NCI-H1048 (cell line): ENCODE measurements at places on chromosomes 1 and 21.

- DNase-seq, result no peak
Observed at GRCh38 chr21:34938089-34938764, 110.9 kb downstream of the RUNX1 start.

DNA sequence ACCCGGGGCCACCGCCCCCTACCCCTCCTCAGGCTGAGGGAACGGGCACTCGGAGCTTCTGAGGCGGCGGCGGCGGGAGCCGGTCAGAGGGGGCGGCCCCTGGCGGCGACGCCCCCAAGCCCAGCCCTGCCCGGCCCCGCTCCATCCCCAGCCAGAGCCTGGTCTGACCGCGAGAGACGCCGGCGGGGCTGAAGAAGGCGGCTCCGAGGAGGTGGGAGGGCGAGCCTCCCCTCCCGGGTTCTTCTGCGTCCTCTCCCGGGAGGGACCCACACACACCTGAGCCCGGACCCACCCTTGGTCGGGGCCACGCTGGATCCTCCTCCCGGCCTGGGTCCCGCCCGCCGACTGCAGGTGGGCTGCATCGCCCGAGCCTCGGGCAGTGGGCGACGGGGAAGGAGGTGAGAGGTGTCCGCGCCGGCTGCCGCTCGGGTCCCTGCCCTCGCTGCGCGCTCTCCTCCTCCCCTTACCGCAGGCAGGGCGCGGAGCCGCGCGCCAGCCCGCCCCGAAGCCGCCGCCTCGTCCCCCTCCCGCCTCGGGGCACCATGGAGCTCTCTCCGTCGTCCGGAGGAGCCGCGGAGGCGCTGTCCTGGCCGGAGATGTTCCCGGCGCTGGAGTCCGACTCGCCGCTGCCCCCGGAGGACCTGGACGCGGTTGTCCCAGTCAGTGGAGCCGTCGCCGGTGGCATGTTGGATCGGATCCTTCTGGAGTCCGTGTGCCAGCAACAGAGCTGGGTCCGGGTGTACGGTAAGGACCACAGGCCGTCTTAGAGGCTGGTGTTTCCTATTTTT is at the start of gene RASAL2:
Gene RASAL2 (plus strand): TSS at position 154 of the 788 bp plus-strand sequence. CDS start 389 bp downstream, at position 543.
- DNase-seq, result no peak

DNA sequence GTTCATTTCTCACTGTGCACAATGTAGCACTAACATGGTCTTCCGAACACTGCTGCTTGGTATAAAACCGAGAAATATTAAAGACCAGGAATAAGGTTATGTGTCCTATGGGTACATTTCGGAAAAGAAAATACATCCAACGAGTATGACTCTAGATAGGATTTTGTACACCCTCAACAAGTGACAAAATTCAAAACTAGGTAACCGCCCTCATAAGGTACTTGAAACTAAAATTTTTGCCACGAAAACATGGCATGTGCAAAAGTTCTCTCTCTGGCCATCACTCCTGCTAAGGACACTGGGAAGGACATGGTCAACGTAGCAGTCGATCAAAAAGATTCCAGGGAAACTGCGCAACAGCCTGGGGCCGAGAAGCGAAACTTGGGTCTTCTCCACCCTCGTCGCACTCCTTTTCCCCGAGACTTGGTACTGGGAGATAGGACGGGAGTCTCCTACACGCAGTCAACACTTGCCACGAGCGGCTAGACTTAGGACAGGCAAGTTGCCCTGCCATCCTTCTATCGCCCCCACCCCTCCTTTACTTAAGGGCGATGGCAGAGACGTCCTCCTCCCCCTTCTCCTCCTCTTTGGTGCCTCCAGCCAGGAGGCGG is 338 bp upstream of the TOR1AIP1 start:
- no peak for DNase-seq

- DNase-seq, result peak; percentile 17
Observed at GRCh38 chr1:24586970-24587820, 31.3 kb downstream of the NCMAP start.

DNA sequence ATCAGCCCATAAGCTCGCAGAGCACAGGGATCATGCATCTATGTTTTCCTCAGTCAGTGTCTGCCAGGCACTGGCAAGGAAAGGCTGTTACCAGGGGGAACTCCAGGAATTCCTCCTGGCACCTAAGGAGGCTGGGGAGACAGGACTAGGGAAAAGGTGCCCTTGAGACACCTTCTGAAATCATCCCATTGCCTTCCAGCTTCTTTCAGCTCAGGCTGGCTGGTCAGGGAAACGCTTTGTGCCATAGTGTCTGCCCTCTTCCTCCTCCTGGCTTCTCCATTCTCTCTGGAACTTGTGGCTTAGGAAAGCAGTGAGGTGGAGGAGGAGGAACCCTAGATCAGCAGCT is 13.8 kb downstream of the LMNA start:
- DNase-seq, result no peak

DNA sequence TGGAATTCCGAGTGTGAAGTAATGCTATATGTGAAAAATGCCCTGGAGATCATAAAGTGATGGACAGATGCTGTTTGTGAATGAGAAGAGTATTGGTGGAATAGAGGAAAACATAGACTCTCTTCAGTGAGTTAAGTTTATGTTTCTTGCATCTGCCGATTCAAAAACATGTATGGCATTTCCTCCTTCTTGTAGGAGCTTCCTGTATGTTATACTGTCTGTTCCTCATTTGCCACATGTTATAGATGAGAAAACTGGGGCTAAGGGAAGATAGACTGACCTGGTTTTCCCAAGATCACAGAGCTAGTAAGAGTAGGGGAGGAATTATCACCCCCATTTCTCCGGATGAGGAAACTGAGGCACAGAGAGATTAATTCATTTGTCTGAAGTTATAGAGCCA is 41.1 kb upstream of the IL20 start:
- DNase-seq, result no peak

DNA sequence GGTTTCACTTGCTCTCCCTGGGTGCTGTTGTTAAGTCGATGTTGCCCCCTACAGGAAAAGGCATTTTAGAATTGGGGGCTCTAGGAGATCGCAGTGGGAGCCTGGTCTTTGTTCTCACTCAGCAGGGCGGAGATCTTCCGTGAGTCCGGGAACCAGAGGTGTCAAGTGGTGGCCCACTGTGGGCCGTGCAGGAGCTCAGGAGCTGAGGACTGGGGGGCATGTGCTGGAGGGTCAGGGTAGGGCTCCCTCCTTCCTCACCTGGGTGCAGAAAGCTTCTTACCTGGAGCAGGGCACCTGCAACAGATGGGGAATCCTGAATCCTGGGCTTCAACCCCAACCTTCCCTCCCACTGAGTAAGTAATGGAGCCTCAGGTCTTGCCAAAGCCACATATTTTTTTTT is 392.7 kb downstream of the NPHP4 start:
- DNase-seq, result no peak

DNA sequence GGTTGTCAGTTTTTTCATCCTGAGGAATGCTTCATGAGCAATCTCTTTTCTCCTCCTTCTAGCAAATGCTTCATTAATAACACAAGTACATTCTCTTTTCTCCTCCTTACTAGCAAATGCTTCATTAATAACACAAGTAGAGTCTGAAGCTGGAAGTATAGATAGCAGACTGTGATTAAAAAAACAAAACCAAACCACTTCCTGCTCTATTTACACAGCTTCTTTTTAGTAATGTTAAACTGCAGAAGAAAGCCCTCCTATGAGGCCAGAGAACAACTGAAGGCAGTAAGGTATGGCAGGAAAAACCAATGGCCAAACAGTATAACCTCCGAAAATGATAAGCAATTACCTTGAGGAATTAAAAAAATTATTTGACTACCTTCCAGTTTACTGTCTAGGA is 90.1 kb downstream of the ZSWIM5 start:
- DNase-seq, result no peak

- no peak for DNase-seq
Observed at GRCh38 chr1:113886417-113887401, 672 bp downstream of the BCL2L15 start.

- DNase-seq, result no peak
Observed at GRCh38 chr1:235127732-235128455, 743 bp downstream of the TOMM20 start.

GRCh38 chr1:208237241-208237640 is 6.9 kb downstream of the PLXNA2 start:
- DNase-seq, result no peak

DNA sequence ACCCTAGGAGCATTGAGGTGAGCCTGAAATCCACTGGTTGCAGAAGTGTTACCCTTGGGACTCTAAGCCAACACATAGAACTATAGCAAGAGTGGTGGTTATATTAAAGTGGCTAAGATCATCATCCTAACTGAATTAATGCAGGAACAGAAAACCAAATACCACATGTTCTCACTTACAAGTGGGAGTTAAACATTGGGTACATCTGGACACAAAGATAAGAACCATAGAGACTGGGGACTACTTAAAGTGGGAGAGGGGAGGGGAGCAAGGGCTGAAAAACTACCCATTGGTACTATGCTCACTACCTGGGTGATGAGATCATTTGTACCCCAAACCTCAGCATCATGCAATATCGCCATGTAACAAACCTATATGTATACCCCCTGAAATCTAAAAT is 100.0 kb downstream of the SLC25A24 start:
- DNase-seq, result no peak

DNA sequence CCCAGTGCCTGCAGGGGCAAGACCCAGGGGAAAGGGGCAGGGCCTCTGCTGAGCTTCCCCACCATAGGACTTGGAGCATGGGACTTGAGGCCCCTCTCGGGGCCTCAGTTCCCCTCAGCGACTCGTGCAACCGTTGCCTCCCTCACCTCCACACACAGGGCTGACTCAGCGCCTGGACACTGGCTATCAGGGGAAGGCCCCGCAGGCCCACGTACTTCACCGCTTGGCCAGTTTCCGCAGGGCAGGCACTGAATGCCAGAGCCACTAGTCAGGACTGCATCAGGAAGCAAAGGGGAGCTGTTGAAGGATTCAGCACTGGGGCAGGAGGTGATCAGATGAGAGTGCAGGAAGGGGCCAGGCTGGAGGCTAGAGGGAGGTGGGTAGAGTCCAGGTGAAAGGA is 15.5 kb upstream of the FAM131C start:
- DNase-seq, result no peak

DNA sequence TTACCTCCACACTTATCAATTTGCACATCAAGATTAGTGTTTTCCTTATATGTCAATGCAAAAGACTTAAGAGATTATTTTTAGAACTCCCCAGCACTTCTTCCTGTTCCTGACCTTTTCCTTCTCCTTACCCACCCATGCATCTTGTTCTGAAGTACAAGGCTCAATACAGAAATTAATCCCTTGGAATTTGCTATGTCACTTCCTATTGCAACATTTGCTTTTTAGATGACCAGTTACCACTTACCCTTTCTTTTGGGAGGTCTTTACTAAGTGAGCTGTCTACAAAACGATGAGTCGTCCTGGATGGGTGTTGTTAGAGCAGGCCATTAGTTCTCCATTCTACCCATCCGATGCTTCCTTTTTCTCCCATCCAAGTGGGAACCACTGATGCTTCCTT is 221.2 kb downstream of the FMN2 start:
- no peak for DNase-seq

DNA sequence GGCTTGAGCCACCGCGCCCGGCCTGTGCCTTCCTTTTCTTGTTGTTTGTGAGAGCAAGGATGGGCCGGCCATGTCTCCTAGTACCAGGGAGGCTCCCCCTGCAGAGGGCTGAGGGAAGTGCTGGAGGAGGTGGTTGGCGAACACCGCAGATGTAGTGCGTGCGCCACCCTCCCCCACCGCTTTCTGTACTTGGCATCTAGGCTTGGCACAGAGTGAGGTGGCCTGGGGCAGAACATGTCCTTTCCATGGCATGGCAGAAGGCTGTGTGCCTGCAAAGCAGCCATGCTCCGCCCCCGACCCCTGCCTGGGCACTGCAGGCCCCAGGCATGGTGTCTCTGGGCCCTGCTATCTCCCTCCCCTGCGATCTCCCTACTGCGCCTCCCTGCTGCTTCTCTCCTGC is 30.7 kb downstream of the ALPL start:
- no peak for DNase-seq

GRCh38 chr1:106278716-106279115 is 777.8 kb upstream of the PRMT6 start:
- DNase-seq, result no peak

- no peak for DNase-seq
Observed at GRCh38 chr1:171212607-171213351, 27.7 kb downstream of the FMO2 start.

DNA sequence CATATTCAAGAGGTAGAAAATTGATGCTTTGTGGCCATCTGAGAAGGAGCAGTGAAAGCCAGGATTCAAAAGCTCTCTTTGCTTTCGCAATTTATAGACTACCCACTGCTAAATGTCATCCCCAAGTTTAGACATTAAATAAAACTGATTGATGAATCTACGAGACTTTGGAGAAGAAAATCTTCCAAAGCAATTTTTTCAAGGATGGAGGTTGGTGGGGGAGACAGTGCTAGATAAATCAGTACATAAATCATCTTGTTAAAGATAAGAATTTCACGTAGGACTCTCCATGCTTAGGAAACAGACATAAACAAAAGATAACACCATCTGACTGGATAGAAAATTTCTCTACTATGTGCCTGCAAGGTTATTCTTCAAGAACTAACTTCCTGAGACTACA is 147.6 kb upstream of the TIAM1 start:
- no peak for DNase-seq

DNA sequence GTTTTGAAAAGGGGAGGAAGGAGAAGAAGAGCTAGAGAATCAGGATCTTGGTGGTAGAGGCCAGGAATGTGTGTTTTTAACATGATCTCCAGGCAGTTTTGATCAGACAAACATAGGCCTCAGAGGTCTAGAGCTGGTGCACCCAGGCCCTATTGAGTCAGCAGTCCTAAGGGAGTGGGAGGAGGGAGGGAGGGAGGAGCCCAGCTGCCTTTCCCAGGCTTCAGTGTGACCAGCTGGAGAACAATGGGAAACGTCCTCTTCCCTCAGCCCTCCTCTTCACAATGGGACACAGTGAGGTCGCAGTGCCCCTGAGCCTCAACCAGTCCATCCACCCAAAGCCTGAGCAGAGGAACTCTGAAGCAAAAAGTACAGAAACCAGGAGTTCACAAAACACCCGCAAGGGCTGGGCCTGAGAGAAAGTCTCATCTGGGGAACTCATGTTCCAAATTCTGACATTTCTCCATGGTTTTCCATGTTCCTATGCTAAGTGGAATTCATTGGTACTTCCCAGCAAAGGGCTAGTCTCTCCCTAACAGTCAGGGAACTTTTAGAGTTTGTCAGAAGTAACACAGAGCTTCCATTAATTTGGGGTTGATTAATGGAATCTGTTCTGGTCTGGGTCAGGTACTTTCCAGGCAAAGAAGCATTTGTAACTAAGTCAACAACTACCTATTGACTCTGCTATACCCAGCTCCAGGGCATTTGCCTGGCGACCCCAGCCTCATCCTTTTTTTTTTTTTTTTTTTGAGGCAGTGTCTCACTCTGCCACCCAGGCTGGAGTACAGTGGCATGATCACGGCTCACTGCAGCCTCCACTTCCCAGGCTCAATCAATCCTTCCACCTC is 37.5 kb downstream of the ELAPOR1 start:
- no peak for DNase-seq

DNA sequence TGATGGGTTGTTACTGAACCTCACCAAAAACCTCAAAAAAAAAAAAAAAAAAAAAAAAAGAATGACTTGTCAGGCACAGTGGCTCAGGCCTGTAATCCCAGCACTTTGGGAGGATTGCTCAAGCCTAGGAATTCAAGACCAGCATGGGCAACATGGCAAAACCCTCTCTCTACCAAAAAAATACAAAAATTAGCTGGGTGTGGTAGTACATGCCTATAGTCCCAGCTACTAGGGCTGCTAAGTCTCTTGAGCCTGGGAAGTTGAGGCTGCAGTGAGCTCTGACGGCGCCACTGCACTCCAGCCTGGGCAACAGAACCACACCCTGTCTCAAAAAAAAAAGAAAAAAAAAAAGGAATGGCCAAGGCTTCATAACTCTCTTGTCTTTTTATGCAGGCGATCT is 11.1 kb downstream of the CHAF1B start:
- DNase-seq, result no peak

GRCh38 chr1:210620867-210621488 is 292.3 kb downstream of the HHAT start:
- no peak for DNase-seq
